Naive B cell (primary cell): ENCODE measurements at places on chromosomes 7 and 10.

- DNase-seq, result no peak
Measured at GRCh38 chr7:8065356-8065813, 96.8 kb downstream of the GLCCI1 start.

- no peak for DNase-seq
Measured at GRCh38 chr7:121429798-121430197, 33.7 kb upstream of the FAM3C start.

- DNase-seq, result no peak
Measured at GRCh38 chr7:107480932-107481331, 11.1 kb downstream of the GPR22 start.

DNA sequence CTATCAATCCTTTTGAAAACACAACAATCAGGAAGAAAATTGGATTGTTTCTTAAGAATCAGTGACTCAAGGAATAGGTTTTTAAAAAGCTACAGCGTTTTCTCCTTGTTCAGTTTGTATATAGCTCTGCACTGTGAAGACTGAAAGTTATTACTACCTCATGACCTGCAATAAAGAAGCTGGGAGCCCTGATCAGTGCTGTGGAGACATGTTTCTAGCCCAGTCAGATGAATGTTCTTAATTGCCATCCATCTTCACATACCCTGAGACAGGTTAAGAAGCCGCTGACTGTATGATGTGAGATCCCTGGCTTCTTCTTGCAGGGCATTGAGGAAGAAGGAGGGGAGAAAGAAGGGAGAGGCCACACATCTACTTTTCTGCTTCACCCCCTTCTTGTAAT lies 58.0 kb upstream of the VWC2 start:
- DNase-seq, result no peak

DNA sequence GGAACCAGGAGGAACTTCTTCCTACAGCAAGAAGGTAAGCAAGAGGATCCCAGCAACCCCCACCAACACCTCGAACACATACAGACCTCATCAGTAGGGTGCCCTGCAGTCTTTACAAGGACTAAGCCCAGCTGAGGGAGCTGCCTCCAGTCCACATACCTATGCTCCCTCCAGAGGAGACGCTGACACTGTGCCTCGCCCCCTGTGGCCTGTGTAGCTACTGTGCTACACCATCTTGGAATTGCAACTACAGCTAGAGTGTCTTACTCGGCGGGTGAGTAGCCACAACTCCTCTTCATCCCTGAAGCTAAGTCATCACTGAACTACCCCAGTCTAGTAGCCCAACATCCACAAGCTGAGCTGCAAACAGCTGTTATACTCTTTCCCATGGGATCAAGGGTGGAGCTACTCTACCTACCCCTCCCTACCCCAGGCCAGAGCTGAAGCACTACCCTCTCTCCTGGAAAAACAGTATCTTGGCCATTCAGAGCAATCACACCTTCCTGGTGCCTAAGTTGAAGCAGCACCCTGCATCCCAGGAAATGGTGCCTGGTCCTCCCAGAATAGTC lies 42.2 kb upstream of the CAMK2B start:
- no peak for DNase-seq
